ENCODE measurements at places on chromosomes 7 and 10.

- no peak for DNase-seq
These were observed 213.7 kb upstream of the AOAH start for GRCh38 chr7:36937754-36938563.

- DNase-seq: no peak
These were observed 297.5 kb downstream of the HDAC9 start for GRCh38 chr7:18792871-18793595.

DNA sequence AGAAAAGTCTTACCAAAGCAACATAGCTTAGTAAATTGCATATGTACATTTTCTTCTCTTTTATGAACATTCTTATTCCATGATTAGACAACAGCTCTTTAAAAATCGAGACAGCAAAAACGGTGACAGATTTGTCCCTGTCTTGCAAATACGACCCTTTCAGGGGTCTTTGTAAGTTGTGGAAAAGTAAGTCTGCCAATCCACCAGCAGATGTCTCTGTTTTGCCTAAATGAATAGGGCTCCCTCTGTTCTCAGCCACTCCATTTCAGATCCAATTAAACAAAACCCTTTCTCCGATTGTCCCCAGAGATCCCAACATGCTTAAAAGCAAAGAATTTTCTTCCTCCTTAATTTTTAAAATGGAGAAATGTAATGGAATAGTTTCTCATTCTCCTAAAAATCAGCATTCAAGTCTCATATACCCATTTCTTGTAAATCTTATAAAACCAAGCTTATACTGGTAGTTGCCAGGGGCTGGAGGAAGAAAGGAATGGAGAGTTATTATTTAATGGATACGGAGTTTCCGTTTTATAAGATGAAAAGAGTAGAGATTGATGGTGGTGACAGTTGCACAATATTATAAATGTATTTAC is 61.0 kb upstream of the NFE2L3 start:
- no peak for DNase-seq

DNA sequence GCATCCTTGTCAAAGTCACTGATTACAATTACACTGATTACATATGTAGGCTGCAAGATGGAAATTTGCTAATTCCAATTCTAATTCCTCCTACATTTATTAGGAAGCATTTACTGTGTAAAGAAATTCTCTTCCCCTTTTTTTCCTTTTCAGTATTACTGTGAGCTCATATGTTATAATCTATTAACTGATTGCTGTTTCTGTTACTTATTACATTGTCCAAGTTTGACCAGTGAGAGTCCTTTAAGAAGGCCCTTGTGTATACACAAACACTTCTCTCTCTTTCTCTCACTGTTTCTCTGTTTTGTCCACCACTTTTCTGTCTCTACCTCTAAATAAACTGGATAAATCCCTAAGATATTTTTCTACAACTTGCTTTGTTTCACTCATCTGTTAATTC is 31.5 kb downstream of the PHF14 start:
- no peak for DNase-seq

DNA sequence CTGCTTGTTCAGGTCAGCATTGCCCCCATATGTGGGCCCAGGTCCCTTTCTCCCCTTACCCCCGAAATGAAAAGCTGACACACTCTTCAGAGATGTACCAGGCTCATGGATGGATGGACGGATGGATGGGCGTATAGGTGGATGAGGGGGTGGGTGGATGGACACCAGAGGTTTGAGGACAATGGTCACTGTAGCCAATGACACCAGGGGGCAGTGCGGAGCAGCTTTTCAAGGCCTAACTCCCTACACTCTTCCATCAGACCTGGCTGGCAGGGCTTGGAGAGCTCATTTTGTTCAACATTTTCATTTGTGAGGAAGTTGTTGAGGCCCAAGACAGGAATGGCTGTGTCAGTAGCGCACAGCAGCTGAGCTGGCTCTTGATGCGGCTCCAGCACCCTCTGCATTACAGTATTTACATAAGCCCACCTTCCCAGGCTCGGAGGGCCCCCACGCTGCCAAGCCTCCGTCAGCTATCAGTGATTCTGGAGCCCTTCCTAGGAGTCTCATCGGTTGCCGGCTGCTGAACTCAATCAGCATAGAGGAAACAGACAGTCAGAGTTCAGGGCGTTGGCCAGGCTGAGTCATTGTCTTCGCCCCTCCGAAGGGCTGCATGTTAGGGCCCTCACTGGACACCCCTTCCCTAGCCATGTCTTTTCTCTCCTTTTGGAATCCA is 11.6 kb upstream of the FFAR4 start:
- peak; percentile 14 for DNase-seq

DNA sequence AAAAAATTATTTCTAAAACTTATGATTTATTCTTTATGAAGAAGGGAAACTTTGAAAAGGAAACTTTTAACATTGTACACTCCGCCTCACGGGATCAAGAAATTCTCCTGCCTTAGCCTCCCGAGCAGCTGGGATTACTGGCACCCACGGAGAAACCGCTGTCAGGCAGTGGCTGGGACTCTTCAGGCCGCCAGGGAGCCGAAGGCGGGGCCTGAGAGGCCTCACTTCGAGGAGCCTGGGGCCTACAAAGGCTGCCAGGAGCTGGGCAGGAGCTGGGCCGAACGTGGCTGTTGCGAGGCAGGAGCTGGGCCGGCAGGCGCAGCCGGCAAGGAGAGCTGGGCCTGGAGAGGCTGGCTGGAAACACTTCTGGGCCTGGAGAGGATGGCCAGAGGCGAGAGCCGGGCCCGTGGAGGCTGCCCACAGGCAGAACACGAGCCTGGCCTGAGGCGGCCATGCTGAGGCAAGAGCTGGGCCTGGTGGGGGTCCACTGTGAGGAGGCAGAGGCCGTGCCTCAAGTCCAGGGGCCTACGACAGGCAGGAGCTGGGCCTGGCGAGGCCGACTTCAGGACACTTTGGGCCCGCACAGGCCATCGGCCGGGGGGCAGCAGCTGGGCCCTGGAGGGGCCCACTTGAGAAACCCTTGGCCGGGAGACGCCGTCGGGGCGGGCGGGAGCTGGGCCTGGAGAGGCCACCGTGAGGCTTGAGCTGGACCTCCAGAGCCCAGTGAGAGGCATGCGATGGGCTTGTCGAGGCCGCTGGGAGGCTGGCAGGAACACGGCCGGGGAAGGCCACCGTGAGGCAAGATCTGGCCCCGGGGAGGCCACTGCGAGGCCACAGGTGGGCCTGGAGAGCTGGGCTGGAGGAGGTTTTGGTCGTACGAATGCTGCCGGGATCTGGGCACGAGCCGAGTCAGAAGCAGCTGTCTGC is 23.7 kb downstream of the MDH2 start:
- no peak for DNase-seq

DNA sequence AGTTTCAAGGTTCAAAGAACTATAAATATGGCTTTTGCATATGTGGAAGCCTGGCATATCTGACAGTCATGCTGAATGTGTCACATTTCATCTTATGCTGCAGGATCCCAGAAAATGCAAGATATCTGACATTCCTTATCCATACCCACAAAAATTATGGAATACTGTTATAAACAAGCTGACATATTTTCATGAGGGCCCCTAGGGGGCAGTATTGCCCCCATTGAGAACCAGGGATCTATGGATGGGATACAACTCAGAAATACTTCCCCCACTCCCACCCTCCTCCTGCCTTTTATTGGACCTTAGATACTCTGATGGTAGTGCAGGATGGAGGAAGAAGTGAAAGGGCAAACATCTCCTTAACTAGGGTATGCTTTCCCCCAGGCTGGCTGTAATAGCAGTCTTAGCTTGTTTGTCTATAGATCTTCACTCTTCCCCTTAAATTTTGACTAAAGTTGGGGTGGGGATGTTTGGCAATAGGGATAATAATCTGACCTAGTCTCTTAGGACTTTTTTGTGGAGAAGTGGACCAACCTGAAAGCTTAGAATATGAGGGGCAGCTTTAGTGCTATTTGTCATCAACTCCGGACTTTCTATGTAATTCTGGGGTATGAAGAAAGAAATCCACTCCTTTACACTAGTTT is 3.5 kb upstream of the GNGT1 start:
- DNase-seq: no peak

GRCh38 chr7:45446195-45446944 is 127.8 kb upstream of the ADCY1 start:
- no peak for DNase-seq

- no peak for DNase-seq
These were observed 6.7 kb upstream of the LRGUK start for GRCh38 chr7:134120405-134120804.

DNA sequence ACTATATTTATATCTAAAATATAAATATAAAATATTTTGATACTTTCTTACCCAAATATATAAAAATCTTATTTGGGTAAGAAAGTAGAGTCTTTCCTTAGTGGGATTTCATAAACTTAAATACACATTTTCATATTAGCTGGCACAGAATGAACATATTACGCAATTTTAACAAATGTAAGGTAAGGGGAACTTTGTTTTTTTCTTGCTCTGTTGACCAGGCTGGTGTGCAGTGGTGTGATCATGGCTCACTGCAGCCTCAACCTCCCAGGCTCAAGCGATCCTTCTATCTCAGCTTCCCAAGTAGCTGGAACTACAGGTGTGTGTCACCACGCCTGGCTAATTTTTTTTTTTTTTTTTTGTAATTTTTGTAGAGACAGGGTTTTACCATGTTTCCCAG is 18.3 kb downstream of the CYP26A1 start:
- no peak for DNase-seq

All from stimulated activated CD4-positive, alpha-beta T cell treated with anti-CD3 and anti-CD28 coated beads, Interleukin-1b, Interleukin-23, amount 100 ng/mL, for 4 hours (primary cell).